ENCODE measurements at places on chromosomes 6 and 20.

GRCh38 chr20:48574383-48574782, 253.4 kb downstream of the PREX1 start:
- no peak for DNase-seq

GRCh38 chr6:143562143-143562542, 50.6 kb upstream of the FUCA2 start:
- no peak for DNase-seq

- DNase-seq: no peak
Observed at GRCh38 chr20:20343932-20344331, 24.0 kb upstream of the INSM1 start.

DNA sequence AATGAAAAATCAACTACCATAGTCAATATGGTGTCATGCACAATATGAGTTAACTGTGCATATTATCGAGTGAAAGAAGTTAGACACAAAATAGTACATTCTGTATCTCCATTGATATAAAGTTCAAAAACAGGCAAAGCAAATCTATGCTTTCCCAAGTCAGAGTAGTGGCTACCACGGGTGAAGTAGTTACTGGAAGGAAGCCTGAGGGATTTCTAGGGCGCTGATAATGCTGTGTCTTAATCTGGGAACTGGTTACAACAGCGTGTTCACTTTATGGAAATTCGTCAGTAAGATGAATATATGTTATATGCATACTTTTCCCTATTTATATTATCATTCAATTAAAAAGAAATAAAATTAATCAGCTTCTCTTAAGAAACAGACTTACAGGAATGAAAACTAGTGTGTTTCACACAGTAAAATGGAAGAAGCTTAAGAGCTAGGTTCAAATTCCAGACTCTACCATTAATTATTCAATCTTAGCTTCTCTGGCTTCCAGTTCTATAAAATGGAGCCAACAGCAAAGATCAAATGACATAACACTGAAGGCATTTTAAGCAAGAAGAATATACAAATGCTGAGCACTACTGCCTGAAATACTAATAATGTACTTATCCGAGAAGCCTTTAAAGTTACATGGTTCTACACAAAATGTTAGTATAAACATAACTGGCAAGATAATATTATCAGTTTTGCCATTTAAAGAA, 19.2 kb downstream of the BACH2 start:
- DNase-seq: no peak

DNA sequence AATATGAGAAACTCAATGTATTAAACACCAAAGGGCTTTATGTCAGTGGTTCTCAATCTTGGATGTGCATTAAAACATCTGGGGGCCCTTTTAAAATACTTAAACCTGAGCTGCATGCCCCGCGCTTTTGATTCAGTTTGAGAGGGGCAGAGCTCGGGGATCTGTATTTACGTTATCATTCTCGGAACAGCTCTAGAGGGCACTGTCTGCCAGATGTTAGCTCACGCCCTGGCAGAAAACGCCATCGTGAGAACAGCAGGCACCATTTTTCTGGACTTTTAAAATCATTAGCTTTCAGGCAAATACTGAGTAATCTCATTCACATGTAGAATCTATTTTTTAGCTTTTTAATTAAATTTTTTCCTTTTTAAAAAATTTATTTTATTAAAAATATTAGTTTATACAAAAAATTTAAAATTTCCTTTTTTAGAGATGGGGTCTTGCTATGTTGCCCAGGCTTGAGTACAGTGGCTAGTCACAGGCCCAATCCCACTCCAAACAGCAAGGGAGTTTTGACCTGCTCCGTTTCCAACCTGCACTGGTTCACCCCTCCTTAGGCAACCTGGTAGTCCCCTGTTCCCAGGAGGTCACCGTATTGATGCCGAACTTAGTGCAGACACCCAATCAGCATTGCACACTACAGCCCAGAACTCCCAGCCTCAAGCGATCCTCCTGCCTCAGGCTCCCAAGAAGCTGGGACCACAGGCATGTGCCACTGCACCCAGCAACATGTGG, 30.0 kb upstream of the ZNF133 start:
- DNase-seq: no peak

DNA sequence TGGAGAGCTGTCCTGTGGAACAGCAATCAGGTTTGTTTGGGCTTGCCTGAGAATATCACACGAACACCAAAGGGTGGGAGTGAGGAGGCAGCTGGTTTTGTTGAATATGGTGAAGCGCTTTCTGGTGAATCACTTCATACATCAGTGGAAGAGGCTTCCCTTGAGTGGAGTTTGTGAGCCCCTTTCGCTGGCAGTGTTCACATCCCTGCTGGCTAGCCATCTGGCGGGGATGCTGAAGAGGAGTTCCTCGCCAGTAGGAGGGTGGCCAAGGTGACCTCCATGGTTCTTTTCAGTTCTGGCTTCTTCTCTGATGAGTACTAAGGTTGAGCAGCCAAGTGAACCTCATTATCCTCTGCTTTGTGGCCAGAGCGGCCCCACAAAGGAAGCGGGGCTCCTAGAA, 37.7 kb upstream of the RNF8 start:
- DNase-seq: no peak
